ENCODE measurements at places on chromosomes 16 and 17. TPM values are rescaled to one million over a fixed set of nuclear protein-coding genes. Genes with fewer than 3 reads are reported as not detected.

EVI2A gene
- 0.80 TPM for total RNA-seq

PTGES3L gene
- total RNA-seq, result 66.0 TPM

LGALS9B gene
- not detected for total RNA-seq

PSMB3 gene
- total RNA-seq, result 204 TPM

PIK3R6 gene
- total RNA-seq, result 0.58 TPM

WDR81 gene
- 15.1 TPM for total RNA-seq

CETP gene
- 0.19 TPM for total RNA-seq

MYL4 gene
- total RNA-seq, result 0.89 TPM

TPSG1 gene
- not detected for total RNA-seq

KRTAP9-9 gene
- not detected for total RNA-seq

CD300C gene
- 0.44 TPM for total RNA-seq

PRM3 gene
- total RNA-seq, result not detected

NPIPA3 gene
- total RNA-seq, result 1.8 TPM

KLHL10 gene
- total RNA-seq, result not detected

EVPL gene
- 0.36 TPM for total RNA-seq

KRTAP2-2 gene
- total RNA-seq, result not detected

TMIGD1 gene
- total RNA-seq, result not detected

GRAPL gene
- total RNA-seq, result not detected

SCGB1C2 gene
- total RNA-seq, result not detected

KRT33A gene
- total RNA-seq, result not detected

SPAG5 gene
- 1.5 TPM for total RNA-seq

ABCA10 gene
- total RNA-seq, result 6.2 TPM

MYO15A gene
- 0.28 TPM for total RNA-seq

PIMREG gene
- not detected for total RNA-seq

FZD2 gene
- 0.44 TPM for total RNA-seq

DCAKD gene
- total RNA-seq, result 11.6 TPM

CASKIN2 gene
- 29.9 TPM for total RNA-seq

AANAT gene
- not detected for total RNA-seq

XYLT1 gene
- total RNA-seq, result 2.5 TPM

NT5M gene
- total RNA-seq, result 11.0 TPM

SUZ12 gene
- 9.1 TPM for total RNA-seq

IRF8 gene
- total RNA-seq, result 2.8 TPM

MT1X gene
- 1,353 TPM for total RNA-seq

SMIM36 gene
- total RNA-seq, result not detected

SLC5A11 gene
- 0.24 TPM for total RNA-seq

MINK1 gene
- total RNA-seq, result 20.6 TPM

SCARF1 gene
- 8.9 TPM for total RNA-seq

PERCC1 gene
- not detected for total RNA-seq

TMC6 gene
- 6.1 TPM for total RNA-seq

KIF22 gene
- 23.8 TPM for total RNA-seq

Data from psoas muscle (tissue), 8 donors.